ENCODE measurements at places on chromosomes 6 and 20.
A peak's percentile ranks its signal among the peaks of the same experiment; 100 is the strongest.

- DNase-seq = no peak
Measured at GRCh38 chr6:112153926-112154607, 66.7 kb downstream of the FAM229B start.

- DNase-seq = no peak
Measured at GRCh38 chr6:106199998-106200397, 113.9 kb downstream of the PRDM1 start.

DNA sequence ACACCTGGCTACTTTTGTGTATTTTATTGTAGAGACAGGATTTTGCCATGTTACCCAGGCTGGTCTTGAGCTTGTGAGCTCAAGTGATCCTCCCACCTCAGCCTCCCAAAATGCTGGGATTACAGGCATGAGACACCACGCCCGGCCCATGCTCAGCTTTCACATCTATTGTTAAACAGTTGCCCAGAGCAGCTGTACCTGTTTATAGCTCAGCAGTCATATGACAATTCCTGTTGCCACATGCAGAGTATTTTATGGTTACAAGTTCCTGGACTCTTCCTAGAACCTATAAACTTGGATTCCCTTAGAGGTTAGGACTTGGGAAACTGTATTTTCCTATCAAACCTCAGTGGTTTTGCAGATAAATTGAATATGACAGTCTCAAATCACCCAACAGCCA is 188.3 kb upstream of the KCNG1 start:
- no peak for DNase-seq

GRCh38 chr6:74409447-74409846 is 713.4 kb downstream of the CD109 start:
- no peak for DNase-seq

GRCh38 chr20:39855799-39856198 is 833.2 kb downstream of the MAFB start:
- no peak for DNase-seq

- no peak for DNase-seq
Measured at GRCh38 chr6:2381872-2382661, 136.7 kb upstream of the GMDS start.

- DNase-seq = no peak
Measured at GRCh38 chr6:122568797-122569221, 41.4 kb upstream of the PKIB start.

DNA sequence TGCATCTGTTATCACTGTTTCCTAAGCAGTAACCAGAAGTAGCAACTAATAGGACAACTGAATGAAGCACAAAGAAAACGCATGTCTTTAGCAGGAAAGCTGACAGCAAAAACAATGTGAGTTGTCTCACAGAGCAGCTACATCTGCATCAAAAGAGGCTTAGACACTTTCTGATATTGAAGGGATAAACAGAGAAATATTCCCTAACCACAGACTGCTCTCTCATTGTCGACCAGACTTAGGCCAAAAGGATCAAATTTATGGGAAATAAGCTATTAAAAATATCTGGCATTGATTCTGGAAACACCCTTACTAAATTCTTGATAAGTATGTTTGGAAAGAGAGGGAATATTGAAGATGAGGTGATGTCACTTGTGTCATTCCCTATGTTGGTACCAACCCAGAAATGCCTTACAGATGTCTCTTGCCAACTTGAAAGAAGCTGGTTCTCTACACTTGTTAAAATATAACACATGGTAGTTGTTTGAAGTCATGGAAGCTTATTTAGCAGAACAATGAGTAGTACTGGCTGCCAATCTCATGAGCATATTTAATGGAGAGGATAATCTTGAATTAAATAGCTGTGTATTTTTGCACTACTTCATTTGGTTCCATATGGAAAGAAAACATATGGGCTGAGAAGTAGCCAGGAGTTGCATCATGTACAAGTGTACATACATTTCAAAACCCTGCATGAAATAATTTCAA is 929.3 kb upstream of the MAN1A1 start:
- DNase-seq = no peak

- DNase-seq = no peak
Measured at GRCh38 chr6:140036196-140036595, 661.7 kb upstream of the CITED2 start.

DNA sequence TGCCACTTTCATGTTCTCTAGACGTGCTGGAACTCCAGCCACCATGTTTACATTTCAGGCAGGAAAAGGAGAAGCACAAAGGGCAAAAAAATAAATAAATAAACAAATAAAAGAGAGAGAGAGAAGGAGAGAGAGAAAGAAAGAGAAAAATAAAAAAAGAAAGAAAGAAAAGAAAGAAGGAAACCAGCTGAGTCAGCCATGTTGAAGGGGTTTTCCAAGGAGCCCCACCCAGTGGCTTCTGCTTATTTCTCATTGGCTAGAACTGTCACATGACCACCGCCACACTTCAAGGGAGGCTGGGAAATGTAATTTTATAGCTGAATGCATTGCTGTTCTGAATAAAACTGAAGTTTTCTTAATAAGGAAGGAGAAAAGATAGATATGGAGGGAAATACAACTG is 71.1 kb downstream of the BFSP1 start:
- DNase-seq = no peak

GRCh38 chr6:36616893-36617521 is 22.8 kb downstream of the SRSF3 start:
- peak; percentile 63 for DNase-seq

DNA sequence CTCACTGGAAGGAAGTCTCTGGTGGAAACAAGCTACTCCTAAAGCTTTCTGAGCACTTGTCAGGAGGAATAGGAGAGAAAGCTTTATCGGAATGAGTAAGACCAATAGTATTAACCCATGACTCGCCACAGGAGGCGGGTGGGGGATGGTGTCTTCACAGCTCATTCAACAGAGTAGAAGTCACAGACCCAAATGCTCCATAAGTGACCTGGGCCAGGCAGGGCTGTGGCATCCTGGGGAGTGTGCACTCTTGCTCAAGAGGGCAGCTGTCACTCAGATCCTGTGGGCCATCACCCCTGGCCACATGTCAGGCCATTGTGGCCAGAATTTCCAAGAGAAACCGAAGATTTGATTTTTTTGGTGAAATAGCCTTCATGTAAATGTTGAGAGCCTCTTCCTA is 116.0 kb downstream of the SYCP2 start:
- no peak for DNase-seq

GRCh38 chr6:157768304-157768703 is 54.7 kb upstream of the SNX9 start:
- no peak for DNase-seq

GRCh38 chr6:164102693-164103092 is 688.2 kb downstream of the QKI start:
- no peak for DNase-seq

DNA sequence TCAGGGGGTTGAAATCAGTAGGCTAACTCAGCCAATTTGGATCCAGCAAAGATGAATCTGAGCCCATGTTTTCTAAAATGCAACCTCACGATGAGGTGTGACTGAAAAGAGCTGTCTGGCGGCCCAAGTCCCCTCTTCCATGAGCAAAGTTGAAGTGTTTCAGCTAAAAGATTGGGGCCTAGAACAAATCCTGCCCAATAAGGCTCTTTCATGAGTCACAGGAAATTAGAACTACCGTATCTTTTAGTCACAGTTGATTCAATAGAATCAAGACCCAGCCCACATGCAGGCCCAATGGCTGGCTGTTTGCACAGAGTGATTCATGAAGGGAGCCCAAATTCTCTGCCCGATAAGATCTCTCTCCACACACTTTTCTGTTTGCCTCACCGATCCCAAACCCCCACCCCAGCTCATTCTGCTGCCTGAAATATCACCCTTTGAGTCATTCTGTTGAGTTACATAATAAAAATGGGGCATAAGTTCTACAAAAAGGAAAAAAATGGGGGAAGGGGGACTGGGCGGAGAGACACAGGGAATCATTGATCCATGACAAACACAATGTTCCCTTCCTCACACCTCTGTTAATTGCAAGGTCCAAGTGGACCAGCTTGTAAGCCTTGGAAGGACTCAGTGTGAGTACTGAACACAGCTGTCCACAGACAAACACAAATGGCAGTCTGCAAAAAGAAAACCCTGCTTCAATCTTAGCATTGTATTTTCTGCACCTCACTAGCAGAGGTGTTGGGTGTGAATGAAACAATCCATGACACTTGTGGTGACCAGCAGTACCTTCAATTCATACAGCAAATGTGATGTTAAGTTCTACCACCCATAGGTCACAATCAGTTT is 13.8 kb downstream of the FOXQ1 start:
- DNase-seq = peak; percentile 79

DNA sequence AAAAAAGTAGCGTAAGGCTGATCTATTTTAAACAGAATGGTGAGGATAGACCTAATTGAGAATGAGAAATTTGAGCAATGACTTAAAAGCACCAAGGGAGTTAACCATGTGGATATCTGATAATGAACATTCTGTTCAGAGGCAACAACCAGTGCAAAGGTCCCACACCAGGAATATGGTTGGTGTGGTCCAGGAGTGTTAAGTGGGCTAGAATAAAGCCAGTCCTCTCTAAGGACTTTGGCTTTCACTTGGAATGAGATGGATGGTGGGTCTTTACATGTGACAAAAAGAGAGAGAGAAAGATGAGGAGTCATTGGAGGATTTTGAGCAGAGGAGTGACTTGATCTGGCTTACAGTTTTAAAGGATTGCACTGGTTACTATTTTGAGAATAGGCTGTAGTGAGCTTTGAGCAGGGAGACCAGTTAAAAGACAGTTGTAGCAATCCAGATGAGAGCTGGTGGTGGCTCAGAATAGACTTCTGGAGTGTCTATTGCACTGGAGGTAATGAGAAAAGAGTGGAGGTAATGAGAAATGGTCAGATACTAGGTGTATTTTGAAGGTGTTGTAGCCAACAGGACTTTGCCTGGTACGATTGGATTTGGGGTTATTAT is 89.8 kb downstream of the SCAF8 start:
- no peak for DNase-seq

DNA sequence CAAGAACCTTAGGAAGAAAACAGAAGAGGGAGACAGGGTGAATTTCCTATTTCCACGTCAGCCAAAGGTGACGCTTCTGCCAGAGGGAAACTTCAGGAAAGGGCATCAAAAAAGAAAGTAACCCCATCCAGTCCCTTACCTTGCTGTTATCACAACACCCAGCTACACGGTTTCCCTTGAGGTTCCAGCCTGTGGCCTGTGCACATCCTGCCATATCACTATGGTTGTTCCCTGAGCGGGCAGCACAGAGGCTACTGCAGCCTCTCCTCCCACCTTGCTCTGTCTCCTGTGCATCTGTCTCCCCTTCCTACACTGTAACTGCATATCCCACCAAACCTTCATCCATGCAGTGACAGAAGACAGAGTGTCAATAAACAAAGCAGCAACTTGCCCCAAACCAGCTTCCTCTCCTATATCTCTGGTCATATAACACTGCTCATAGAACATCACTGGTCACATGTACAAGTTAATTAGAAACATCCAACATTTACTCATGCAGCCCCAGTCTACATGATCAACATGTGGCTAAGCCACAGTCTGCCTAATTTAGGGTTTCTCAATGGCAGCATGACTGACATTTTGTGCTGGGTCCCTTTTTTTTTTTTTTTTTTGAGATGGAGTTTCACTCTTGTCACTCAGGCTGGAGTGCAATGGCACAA is 54.7 kb downstream of the GFOD1 start:
- DNase-seq = no peak

GRCh38 chr6:158793432-158793831 is 25.7 kb downstream of the EZR start:
- DNase-seq = no peak

- DNase-seq = no peak
Measured at GRCh38 chr6:2938004-2938631, 33.2 kb downstream of the SERPINB6 start.

DNA sequence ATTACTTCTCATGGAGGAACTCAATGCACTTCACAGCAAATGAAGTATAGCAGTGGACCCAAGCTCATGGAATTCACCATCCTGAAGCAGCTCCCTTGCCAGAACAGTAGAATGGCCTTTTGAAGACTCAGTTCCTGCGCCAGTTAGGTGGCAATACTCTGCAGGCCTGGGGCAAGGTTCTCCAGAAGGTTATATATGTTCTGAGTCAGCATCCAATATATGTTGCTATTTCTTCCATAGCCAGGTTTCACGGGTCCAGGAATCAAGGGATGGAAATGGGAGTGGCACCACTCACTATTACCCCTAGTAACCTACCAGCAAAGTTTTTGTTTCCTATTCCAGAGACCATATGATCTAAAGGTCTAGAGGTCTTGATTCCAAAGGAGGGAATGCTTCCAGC is 56.4 kb upstream of the CNKSR3 start:
- no peak for DNase-seq

DNA sequence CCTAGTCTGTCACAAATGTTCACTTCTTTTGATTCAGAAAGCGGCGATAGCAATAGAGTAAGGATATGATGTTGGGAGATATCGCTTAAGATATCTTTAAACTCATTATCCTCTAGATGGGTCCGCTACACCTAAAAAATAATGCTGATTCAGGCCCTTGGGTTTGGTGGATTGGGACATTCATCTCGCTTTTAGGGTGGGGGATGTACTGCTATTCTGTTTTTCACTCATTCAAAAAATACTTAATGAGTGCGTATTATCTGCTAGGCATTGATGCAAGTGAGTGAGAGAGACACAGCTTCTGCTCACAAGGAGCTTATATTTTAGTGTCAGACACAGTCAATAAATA is 118.3 kb upstream of the SUPT3H start:
- DNase-seq = no peak

- DNase-seq = no peak
Measured at GRCh38 chr6:71386215-71386614, 97.6 kb downstream of the OGFRL1 start.

DNA sequence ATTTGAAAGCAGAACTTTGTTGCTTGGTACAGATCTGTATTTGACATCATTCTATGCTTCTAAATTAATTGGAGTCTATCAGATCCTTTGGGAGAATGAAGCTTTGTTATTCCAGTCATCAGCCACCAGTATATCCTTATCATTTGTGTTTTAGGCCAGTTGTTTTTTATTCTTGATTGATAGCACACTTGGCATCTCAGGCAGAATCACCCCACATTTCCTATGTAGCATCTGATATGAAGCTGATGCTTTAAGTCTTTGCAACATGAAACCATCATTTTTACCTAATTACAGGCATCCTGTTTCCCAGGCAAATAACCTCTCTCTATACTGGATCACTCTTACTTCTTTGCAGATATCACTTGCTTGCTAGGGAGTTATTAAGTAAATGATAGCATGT is 20.7 kb upstream of the RNGTT start:
- DNase-seq = no peak

- no peak for DNase-seq
Measured at GRCh38 chr20:4840801-4841200, 119.1 kb downstream of the PRND start.

DNA sequence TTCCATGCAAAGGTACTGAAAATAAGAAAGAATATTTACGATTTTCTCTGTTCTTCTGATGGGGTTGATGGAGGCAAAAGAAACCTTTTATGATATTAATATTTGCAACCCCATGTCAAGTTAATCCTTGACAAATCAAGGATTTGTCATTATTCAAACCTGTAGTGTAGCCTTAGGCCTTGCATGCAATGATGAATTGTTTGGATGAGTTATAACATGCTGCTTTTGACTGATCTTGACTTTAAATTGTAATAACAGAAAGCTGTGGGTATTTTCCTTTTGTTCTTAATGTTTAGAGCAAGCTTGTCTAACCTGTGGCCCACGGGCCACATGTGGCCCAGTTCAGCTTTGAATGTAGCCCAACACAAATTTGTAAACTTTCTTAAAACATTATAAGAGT is 13.0 kb upstream of the BAG2 start:
- DNase-seq = no peak

All from T1000 (cell line).